Central memory CD4-positive, alpha-beta T cell (primary cell): ENCODE measurements at places on chromosomes 7 and 10.

DNA sequence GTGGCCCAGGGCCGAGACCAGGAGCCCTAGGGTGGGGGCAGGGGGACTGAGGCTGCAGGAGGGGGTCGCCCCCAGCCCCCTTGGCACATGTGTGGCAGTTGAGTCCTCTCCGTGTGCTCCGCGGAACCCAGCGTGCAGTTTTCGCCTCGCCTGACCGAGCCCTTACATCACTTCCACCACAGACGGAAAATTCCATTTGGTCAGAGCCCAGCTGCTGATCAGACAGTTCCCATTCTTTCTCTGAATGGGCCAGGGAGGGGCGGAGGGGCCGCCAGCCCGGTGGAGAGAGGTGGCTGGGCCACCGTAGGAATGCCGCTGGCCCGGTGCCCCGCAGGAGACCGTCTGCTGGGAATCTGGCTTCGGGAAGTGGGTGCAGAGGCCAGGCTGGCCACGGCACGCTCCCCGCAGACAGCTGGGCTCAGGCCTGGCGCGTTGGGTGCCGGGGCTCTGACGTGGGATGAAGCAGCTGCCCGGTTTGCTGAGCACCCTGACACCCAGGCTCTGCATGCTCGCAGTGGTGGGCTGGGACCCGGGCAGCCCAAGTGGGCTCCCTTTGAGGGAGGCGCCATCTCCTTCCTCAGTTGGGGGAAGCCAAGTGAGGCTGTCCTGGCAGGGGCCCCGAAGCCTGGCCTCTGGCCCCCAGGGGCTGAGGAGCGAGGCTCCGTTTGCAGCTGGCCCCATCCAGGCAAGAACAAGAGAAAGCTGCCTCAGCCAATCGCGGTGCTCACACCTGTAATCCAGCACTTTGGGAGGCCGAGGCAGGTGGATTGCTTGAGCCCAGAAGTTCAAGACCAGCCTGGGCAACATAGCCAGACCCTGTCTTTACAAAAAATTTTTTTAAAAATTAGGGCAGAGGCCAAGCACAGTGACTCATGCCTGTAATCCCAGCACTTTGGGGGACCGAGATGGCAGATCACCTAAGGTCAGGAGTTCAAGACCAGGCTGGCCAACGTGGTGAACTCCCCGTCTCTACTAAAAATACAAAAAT, 9.9 kb downstream of the TTYH3 start:
- no peak for DNase-seq

GRCh38 chr7:35254496-35255442, 869 bp upstream of the TBX20 start:
- DNase-seq, result no peak

GRCh38 chr10:34408956-34409355, 406.1 kb downstream of the PARD3 start:
- no peak for DNase-seq

- no peak for DNase-seq
Measured at GRCh38 chr10:50968386-50969091, 83.1 kb upstream of the A1CF start.

DNA sequence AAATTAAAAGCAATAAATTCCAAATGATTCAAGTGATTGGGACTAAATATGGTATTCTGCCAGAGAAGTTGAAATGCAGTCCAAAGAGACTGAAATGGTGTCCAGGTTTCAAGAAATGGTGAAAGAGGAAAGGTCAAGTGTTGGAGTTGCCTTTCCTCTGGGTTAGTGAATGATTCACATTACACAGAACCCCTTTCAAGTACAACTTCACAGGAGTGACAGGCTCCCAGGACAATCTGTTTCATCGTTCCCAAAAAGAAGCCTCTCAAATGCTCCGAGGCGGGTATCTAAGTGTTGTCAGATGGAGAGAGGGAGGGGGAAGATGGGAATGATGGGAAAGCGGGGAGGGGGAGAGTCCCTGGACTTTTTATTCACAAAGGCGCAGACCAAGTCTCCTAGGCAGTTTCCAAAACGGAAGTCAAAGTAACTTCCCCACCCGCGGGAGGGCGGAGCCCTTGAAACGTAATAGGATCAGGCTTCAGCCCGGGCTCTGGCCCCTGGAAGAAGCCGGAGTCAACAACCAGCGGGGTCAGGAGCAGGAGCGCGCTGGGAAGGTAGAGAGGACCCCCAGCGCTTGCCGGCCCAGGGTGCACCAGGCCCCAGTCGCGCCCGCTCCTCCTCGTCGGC, 754 bp downstream of the SLC25A13 start:
- peak; percentile 47 for DNase-seq

DNA sequence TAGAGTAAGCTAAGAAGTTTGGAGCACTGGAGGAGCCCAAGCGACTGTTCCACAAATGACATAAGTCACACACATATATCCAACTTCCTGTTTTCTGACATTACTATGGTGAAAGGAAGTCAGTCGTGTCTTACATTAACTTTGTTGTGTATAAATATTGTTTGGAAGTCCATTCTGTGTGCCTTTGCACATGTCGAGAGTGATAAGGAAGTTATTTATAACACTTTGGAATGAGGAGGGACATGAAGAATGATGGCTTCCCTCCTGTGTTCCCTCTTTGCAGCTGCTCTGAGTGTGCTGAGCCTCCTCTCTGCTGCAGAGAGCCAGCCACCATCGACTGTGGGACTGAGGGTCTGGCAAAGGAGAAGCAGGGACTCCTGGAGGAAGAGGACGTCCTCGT, 40.4 kb upstream of the MGMT start:
- DNase-seq, result no peak
